ENCODE measurements at places on chromosomes 2 and 18. TPM values are rescaled to one million over a fixed set of nuclear protein-coding genes. Genes with fewer than 3 reads are reported as not detected.

Gene HNRNPA3
- 49.2 TPM for polyA plus RNA-seq

Gene NOSTRIN
- polyA plus RNA-seq: 7.5 TPM

Gene MC5R
- not detected for polyA plus RNA-seq

Gene ITGA4
- polyA plus RNA-seq: 0.20 TPM

Gene FBXO48
- polyA plus RNA-seq: 0.90 TPM

Gene NEU2
- not detected for polyA plus RNA-seq

Gene KCNG3
- polyA plus RNA-seq: 0.15 TPM

Gene SERPINB4
- not detected for polyA plus RNA-seq
